Stimulated activated CD4-positive, alpha-beta T cell treated with anti-CD3 and anti-CD28 coated beads, Interleukin-12 subunit alpha, Interleukin-12 subunit beta, amount 100 ng/mL, for 24 hours (primary cell): ENCODE measurements at places on chromosomes 3 and 15.

DNA sequence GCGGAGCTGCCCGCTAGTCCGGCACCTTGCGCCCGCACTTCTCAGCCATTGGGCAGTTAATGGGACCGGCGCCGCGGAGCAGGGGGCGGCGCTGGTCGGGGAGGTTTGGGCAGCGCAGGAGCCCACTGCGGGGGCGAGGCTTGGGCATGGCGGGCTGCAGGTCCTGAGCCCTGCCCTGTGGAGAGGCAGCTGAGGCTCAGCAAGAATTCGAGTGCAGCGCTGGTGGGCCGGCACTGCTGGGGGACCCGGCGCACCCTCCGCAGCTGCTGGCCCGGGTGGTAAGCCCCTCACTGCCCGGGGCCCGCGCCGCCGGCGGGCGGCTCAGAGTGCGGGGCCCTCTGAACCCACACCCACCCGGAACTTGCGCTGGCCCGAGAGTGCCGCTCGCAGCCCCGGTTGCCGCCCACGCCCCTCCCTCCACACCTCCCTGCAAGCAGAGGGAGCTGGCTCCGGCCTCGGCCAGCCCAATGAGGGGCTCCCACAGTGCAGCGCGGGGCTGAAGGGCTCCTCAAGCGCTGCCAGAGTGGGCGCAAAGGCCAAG lies 835.0 kb downstream of the TBL1XR1 start:
- no peak for DNase-seq

GRCh38 chr3:127860211-127860696 lies 37.9 kb upstream of the MGLL start:
- no peak for DNase-seq

DNA sequence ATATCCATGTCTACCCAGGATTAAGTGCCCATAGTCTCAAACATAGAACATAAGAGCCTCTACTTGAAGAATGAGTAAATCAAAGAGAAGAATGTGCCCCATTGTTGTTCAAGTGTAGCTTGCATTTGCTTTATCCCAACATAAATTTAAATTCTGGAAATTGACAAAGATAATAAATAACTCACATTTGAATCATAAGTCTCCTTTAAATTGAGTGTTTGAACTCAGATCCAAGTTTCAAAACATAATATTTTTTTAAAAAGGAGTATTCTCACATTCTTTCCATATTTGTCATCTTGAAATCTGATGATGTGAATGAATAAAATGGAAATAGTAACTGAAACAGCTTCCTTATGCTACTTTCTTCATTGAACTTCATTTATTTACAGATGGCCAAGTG lies 135.2 kb downstream of the MECOM start:
- no peak for DNase-seq

GRCh38 chr3:13483988-13484695 lies 4.0 kb downstream of the HDAC11 start:
- DNase-seq, result no peak

DNA sequence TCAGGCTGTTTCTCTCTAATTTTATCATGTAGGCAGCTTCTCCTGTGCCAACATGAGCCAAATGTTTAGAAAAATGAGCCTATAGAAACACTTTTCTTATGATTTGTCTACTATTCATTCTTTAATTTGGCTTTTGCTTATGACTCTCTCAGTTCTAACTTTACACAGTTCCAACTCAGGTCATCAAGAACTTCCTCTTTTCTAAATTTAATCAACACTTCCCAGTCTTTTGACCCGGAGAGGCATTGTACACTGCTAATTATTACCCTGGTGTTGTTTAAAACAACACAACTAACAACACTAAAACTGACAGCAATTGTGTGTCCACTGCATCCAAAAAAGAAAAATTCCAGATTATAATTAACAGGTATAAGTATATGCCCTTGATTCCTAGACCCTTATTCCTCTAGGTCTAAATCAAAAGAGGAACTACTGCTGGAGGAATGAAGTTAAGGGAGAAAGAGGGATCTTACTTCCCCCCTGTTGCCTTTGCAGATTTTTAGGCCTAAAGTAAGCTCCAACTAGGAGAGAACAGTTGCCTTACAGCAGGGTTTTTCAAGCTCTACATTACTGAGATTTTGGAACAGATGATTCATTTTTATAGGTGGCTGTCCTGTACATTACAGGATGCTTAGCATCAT lies 332.2 kb upstream of the GOLIM4 start:
- no peak for DNase-seq

DNA sequence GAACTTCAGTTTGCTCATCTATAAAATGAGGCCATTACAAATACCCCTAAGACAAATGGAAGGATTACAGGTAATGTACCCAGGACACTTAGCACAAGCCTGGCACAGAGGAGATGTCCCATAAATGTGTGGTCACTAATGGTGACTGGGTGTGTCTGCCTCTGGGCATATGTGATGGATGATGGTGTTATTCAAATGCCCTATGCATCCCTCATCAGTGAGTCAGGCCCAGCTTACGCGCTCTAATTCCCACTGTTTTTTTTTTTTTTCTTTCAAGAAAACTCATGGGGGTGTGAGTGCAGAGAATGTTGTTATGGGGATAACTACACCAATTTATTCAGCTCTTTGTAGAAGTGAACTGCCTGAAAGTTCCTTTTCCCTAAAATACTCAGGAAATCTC lies 23.6 kb upstream of the KIF23 start:
- DNase-seq, result no peak

DNA sequence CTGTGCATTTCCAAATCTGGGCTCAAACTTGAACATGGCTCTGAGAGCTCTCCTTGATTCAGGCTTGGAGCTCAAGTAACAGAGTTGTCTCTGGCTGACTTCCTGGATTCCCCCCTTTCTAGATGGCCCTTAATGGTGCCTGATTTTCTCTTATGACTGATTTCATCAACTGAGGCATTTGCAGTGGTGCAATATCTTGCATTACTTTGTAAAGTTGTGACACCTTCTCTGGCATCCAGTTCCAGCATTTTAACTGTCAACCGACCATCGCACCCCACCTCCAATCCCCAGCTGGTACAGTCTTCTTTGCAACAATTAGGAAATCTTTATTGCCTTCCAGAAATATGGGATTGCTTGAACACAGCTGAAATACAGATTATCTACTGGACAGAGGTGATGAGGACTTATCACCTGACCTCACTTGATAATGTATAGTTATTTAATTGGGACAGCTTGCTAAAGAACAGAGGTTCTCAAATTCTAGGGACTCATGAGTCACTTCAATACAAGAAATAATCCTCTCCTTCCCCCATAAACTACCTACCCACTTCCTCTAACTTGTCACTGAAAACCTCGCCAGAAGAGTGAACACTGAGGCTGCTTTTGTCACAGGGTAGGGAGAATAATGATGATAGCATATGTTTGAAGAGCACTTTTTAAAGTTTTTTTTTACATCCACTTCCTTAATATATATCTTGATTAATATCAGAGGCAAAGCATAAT lies 41.8 kb downstream of the FILIP1L start:
- DNase-seq, result no peak

DNA sequence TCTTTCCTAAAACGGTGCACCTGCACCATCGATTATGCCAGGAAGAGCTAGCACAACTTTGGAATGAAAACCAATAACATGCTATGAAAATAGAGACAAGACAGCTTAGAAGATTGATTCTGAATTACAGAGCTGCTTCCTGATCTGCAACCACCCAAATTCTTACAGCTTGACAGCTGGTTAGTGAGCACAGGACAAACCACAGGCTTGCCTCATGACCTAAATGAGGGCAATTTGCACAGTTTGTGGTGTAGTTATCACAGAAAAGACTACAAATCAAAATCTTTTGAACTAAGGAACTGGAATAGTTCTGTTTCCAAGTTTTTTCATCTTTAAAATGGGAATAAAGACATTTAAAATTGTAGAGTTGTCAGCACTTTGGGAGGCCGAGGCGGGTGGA lies 533.5 kb downstream of the NAALADL2 start:
- no peak for DNase-seq
